Myocyte (in vitro differentiated cells): ENCODE measurements at places on chromosomes 16 and 17. TPM values are rescaled to one million over a fixed set of nuclear protein-coding genes. Genes with fewer than 3 reads are reported as not detected.

GRCh38 chr16:84790301-84790700 lies 29.5 kb upstream of the CRISPLD2 start:
- no peak for DNase-seq

DNA sequence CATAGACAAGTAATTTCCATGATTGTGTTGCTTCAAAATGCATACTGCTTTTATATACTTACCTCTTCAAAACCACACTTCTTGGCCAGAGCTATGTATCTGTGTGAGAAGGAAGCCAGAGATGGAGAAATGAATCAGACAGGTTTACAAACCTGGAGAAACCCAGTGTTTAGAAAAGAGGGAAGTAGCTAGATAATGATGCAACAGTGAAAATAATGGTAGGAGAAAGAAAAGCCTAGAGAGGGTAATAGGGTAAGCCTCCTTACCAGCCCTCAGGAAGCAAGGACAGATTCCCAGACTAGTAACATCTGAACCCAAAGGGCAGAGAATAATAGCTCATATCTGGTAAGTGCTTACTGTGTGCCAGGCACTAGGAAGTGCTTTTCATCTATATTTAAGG lies 250.3 kb upstream of the CDH11 start:
- DNase-seq, result no peak

DNA sequence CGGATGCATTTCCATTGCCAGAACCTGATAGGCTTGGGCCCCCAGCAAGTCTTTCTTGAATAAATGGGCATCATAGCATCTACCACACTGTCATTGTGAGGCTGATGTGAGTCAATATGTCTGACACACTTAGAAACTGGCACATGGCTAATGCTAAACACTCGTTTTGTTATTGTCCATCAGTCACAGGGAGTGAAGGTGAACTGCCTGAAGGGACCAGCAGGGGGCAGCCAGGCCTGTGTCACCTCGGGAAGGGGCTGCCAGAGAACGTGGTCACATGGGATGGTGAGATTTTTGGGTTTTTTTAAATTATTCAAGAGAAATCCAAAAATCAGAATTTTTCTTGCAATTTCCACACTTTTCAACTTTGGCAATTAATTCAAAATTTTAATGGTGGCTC lies 831 bp upstream of the RCVRN start:
- DNase-seq, result no peak

- no peak for DNase-seq
Measured at GRCh38 chr17:75712446-75712845, 8.8 kb upstream of the ITGB4 start.

DNA sequence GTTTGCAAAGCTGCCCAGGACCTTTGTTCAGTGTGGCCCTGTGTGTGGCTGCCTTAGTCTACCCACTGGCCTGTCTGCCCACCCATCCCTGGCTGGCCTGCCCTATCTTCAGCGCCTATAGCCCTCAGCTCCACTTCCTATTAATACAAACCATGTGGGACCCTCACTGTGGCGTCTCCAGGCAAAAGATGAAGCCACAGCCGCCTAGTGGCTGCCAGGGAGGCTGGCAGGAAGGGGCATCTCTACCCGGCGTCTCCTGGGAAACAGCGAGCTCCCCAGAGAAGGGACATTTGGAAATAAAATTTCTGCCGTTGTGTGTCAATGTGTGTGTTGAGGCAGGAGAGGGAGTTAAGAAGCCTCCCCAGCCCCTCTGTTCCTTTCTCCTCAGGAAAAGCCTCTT lies 31.5 kb downstream of the NEUROD2 start:
- DNase-seq, result no peak

Gene GPRC5C
- 0.52 TPM in 1 of 2 replicates, not detected in the other for total RNA-seq

DNA sequence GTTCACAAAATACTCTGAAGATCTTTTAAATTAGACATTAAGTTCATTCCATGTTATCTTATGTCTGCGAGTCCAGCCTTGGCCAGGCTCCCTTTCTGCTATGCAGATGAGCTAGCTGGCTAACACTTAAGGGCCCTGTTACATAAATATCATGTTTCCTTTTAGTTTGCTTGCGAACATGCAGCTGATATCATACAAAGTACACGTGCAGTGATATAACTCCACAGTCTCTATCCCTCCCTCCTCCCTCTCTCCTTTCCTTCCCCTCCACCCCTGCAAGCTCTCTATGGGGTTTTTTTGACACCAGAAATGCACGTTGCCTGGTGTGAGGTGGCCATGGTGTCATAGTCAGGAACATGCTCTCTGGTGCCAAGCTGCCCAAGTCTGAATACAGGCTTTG lies 46.1 kb downstream of the ARHGAP17 start:
- no peak for DNase-seq

Gene HNF1B
- not detected in 2 replicates for total RNA-seq

DNA sequence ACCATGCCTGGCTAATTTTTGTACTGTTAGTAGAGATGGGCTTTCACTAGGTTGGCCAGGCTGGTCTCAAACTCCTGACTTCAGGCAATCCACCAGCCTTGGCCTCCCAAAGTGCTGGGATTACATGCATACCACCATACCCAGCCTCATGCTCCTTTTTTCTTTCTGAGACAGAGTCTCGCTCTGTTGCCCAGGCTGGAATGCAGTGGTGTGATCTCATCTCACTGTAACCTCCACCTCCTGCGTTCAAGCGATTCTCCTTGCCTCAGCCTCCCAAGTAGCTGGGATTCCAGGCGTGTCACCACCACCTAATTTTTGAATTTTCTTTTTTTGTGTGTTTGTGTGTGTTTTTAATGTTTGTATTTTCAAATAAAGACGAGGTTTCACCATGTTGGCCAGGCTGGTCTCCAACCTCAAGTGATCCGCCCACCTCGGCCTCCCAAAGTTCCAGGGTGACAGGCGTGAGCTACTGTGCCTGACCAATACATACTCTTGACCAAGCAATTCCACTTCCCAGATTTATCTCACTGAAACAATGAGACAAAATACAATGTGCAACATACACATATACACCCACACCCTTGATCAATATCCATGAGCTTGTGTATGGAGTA lies 5.0 kb downstream of the GRB2 start:
- no peak for DNase-seq

DNA sequence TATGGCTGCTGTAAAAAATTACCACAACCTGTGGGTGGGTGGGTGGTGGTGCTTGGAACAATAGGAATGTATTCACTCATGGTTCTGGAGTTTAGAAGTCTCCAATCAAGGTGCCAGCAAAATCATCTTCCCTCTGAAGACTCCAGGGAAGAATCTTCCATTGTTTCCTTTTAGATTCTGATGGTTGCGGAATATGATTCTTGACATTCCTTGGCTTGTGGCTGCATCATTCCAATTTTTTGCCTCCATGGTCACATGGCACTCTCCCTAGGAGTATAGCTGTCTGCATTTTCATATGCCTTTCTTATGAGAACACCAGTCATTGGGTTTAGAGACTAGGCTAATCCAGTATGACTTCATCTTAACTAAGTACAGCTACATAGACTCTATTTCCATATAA lies 401.0 kb downstream of the HS3ST3B1 start:
- DNase-seq, result peak; percentile 12

DNA sequence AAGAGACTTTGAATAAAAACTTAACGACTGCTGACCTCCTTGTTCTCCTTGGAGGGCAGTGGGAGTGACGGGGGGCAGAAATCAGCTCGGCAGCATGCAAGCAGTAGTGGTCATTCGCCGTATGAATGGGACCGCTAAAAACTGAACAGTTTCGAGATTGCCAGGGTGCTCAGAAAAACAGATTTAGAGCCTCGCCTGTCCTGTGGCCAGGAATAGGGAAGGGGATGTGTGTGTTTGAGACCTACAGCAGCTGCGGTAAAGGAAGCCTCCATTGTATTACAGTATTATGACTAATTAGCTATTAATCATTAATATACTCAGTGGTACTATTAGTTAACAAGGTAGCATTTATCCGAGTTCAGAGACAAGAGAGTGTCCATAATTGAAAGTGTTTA lies 670 bp upstream of the ZNF652 start:
- no peak for DNase-seq

Gene CCL14
- not detected in 2 replicates for total RNA-seq
